ENCODE measurements at places on chromosomes 1 and 21.
A peak's percentile ranks its signal among the peaks of the same experiment; 100 is the strongest.

DNA sequence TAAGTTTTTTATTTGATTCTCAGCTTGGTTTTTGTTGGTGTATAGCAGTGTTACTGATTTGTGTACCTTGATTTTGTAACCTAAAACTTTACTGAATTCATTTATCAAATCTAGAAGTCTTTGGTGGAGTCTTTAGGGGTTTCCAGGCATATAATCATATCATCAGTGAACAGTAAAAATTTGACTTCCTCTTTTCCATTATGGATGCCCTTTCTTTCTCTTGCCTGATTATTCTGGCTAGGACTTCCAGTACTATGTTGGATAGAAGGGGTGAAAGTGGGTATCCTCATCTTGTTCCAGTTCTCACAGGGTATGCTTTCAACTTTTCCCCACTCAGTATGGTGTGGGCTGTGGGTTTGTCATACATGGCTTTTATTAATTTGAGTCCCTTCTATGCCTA is 23.6 kb upstream of the MAB21L3 start:
- no peak for DNase-seq

- DNase-seq = peak; percentile 23
Observed at GRCh38 chr1:151984313-151984956, 9.2 kb downstream of the S100A10 start.

DNA sequence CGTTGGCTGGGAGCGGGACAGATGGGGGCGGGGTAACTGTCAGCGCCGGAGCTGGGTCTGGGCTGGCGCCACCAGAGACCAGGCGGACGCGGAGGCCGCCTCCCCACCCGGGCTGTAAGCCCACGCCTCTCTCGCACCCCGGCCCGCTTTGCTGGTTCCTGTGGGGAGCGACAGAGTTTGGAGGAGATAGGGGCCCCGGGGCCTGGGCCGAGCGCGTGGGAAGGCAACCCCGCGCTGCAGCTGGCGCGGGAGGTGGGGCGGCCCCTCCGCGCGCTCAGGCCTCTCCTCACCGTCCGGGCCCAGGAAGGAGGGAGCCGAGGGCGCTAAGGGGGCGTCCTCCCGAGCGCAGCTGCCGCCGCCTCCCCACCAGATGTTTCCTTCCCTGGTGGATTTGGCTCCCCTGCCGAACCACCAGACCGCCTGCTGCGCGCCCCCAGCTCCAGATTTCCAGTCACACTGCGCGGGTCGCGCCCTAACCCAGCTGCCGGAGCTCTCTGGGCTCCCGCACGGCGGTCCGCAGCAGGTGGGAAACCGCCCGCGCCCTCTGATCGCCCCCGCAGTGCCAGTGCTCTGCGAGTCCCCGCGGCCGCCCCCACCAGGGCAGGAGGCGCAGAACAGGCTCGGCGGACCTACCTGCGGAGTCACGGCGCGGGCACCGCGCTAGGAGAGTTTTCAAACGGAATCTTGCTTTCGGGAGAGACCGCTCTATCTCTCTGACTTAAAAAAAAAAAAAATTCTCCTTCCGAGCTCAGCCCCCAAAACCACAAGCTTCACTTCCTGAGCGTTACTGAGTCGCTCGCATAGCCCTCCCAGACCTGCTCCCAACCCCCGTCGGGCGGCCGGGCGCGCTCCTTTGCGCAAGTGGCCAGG is 1.1 kb downstream of the GFI1 start:
- DNase-seq = peak; percentile 85

GRCh38 chr21:21662776-21663175 is 664.6 kb downstream of the NCAM2 start:
- no peak for DNase-seq

- no peak for DNase-seq
Observed at GRCh38 chr1:184433956-184434502, 47.2 kb downstream of the C1orf21 start.
